T-helper 1 cell (primary cell): ENCODE measurements at places on chromosomes 2 and 18.

DNA sequence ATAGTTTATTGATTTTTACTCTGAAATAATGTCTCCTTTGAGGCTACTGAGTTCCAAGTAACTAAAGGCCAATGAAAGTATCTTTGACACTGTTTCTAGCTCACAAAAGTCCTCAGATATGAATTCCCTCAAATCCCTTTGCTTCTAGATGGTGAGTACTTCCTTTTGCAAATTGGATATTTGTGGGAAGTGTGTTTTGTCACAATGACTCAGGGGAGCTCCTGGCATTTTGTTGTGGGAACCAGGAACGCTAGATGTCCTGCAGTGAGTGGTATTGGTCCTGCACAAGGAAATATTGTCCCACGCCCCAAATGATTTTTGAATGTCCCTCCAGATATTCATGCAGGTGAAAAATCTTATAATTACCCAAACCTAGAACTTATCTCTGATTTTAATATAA lies 24.3 kb downstream of the TACR1 start:
- no peak for DNase-seq

GRCh38 chr2:177983183-177983788 lies 89.3 kb downstream of the PDE11A start:
- no peak for DNase-seq

DNA sequence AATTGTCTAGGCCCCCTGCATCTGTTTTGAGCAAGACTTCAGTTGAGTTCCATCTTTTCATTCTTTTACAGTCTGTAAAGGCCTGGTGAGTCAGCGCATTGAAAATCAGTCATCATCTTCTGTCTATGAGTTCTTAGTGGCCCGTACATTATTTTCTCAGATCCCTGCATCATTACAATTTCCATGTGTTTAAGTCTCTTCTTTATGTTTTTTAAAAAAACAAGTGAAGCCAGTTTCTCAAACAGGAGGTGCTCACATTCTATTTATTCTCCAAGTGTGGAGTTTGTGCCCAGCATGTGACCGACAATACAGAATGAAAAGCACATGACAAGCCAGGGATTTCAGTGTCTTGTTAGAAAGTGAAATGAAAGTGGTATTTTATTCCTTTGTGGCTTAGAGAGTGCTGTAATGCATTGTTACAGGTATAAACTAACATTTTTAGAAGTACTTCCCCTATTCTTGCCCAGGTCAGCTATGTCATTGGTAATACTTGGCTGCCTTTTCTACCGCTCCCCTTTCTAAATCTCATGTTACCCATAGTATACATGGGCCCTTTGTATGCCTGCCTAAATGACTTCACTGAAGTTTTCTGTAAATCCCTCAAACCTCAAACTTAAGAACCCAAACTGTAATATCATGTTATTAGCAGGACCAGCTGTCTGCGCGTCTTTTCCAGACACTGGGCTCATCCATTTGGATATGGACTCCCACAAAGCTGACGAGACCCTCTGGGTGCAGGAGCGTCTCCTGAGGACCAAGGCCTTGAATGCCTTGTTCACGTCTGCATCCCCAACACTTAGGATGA lies 67.6 kb downstream of the FEZ2 start:
- no peak for DNase-seq

GRCh38 chr18:36663312-36663711 lies 165.5 kb downstream of the TPGS2 start:
- DNase-seq, result no peak

GRCh38 chr2:26435106-26435505 lies 33.4 kb downstream of the DRC1 start:
- no peak for DNase-seq
